ENCODE measurements at places on chromosomes 2 and 18.

- no peak for DNase-seq
Observed at GRCh38 chr2:130878316-130878715, 41.6 kb downstream of the ARHGEF4 start.

GRCh38 chr2:86087936-86088850 lies 17.5 kb downstream of the POLR1A start:
- DNase-seq = no peak

- no peak for DNase-seq
Observed at GRCh38 chr2:235857598-235857997, 310.6 kb downstream of the GBX2 start.

GRCh38 chr2:152175012-152175367 lies 573 bp downstream of the STAM2 start:
- DNase-seq = no peak

DNA sequence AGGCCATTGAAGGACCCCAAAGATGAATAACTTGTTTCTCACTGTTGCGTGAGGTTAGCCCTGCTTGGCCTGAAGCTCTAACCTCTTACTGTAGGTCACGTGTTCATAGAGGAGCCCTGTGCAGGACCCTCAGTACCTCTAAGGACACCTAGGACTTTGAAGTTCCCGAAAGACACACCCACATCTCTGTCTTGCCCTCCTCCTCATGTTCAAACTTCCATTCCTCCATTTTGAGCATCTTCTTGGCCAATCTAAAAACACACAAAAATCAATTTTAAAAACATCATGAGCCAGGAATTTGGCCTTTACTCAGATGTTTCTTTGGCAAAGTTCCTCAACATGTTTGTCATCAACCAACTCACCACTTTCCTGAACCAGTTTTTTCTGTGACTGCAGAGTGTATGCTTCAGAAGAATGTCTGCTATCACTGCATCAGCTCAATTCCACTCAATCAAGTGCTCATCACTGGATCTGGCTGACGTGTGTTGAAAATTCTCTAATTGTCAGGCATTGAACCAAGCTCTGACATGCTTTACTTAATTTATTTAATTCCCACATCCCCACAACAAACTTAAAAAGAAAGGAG lies 101.6 kb downstream of the AP1S3 start:
- DNase-seq = no peak

DNA sequence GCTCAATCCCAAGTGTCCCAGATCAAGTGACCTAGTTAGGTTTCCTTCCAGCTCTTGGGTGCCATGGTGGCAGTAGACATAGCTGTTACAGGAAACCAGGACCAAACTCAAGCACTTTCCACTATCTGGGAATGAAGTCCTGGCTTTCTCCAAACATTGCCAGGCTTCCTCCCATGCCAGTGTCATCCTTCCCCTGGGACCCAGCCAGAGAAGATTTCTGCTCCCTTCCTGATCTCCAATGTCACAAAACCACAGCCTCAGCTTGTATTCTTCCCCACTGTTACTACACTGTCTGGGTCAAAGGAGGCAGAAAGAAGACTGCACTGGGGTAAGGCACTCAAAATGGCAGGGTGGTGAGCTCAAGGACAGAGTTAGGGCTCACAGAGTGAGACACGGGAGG lies 347.1 kb downstream of the TNS1 start:
- no peak for DNase-seq

- no peak for DNase-seq
Observed at GRCh38 chr18:13257361-13257980, 38.9 kb downstream of the LDLRAD4 start.

GRCh38 chr2:172667581-172668325 lies 67.9 kb upstream of the RAPGEF4 start:
- DNase-seq = no peak

GRCh38 chr2:183998797-183999190 lies 599.5 kb upstream of the ZNF804A start:
- DNase-seq = no peak

- no peak for DNase-seq
Observed at GRCh38 chr2:22326250-22326649, 1058.7 kb upstream of the KLHL29 start.

DNA sequence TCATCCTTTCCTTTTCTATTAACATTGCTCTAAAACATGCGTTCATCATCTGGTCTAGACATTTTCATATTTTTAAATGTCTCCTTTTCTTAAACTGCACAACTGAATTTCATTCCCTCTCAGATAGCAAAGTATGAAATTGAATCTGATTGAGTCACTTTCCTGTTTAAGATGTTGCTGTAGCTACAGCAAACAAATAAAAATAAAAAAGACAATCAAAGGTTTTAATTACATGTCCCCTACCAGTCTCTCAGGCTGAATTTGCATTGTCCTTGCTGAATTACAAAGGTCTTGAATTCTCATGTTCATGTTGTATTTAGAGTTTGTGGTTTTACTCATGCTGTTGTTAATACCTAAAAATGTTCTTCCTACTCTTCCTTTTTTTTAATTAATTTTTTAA lies 537.9 kb upstream of the LRATD1 start:
- no peak for DNase-seq

GRCh38 chr2:216694082-216694825 lies 1.1 kb downstream of the IGFBP5 start:
- DNase-seq = no peak

DNA sequence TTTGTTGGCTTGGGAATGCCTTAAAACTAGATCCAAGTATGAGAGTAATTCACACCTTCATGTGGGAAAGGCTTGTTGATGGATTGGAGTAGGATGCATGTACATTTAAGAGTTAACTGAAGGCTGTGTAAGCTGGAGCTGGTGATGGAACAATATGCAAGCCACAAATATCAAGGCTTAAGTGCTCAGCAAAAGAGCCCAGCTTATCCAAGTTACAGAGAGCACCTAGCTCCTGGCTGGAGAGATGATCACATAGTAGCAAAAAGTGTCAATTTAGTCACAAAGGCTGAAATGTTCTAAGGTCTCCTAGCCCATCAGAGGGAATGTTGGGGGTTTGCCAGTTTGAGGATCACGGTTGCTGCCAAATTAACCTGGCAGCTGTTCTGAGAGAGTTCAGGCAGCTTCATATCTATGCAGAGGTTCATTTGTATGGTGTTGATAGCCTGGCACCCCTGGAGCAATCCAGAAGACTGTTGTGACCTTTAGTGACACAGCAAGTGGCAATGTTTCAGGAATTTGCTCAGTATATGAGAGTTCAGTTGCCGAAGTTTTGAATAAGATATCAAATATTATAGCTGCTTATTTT lies 228.2 kb downstream of the DOK6 start:
- DNase-seq = no peak

- DNase-seq = no peak
Observed at GRCh38 chr2:218086478-218086877, 17.4 kb downstream of the RUFY4 start.

GRCh38 chr2:26298638-26299393 lies 47.1 kb upstream of the SELENOI start:
- DNase-seq = no peak

DNA sequence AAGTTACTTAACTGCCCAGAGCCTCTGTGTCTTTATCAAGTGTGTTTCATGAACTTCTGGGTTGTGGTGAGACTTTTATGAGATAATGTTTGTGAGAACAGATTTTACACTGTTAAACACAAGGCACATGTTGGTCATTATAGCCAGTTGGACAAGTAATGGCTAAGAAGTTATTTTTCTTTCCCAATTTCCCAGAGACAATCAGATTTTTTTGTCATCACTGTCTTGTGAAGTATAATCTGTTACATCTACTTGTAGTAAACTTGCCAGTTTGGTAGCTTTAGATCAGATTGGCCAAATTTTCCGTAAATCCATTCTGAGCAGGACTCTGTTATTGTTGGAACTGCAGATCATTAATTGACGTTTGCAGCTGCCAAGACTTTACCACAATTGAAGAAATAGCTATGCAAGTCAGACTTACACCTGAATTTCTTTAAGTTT lies 838.8 kb downstream of the SLC4A3 start:
- no peak for DNase-seq

- DNase-seq = no peak
Observed at GRCh38 chr2:71813315-71813714, 334.3 kb downstream of the CYP26B1 start.

- no peak for DNase-seq
Observed at GRCh38 chr2:45105050-45105582, 95.9 kb upstream of the SIX2 start.

GRCh38 chr2:131140581-131140980 lies 35.4 kb downstream of the PLEKHB2 start:
- no peak for DNase-seq

GRCh38 chr2:109722026-109722425 lies 72.1 kb upstream of the RGPD5 start:
- no peak for DNase-seq

DNA sequence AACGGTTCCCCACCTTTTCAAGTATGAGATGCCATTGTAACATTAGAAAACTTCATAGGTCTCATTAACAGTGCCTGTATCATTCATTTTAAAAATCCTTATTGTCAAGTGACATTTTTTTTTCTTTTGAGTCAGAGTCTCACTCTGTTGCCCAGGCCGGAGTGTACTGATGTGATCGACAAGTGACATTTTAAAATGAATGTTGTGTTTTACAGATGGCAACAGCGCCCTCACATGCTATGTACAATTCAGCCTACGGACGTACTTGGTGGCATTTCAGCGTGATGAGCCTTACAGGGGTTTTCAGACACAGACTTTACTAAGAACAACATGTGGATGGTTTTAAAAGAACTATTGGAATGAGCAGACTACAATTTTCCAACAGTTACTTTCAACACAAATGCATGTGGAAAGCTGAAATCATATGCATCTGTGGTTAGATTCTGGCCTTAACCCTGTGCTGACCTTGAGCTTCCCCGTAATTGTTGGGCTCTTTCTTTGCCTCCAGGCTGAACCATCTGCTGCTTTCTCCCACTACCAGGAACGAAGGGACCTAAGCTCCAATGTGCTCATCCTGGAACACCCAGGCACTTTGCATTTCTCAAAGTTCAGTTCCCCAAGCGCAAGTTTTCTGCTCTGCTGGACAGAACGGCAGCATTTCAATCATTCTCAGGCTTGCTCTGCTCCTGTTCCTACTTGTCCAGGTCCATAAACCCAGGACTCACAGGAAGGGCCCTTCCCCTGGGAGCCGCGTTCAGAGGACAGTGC lies 119.9 kb upstream of the NDUFV2 start:
- DNase-seq = peak; percentile 51

DNA sequence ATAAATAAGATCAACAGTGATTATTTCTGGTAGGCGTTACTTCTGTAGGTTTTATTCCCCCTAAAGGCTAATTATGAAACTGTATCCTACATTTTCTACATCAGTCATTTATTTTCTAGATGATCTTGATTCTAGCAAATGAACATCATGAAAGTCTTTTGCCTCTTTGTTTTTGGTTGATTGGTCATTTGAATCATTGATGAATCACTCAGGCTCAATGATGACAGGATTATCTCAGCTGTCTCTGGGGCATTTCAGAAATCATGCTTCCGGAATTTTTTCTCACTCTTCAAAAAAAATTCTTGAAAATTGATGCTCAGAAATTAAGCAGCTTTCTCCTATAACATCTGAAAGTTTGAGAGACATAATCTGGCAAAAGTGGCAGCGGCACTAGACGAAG lies 298.9 kb upstream of the TCF4 start:
- DNase-seq = no peak

GRCh38 chr2:160168878-160169277 lies 31.2 kb downstream of the ITGB6 start:
- DNase-seq = no peak

DNA sequence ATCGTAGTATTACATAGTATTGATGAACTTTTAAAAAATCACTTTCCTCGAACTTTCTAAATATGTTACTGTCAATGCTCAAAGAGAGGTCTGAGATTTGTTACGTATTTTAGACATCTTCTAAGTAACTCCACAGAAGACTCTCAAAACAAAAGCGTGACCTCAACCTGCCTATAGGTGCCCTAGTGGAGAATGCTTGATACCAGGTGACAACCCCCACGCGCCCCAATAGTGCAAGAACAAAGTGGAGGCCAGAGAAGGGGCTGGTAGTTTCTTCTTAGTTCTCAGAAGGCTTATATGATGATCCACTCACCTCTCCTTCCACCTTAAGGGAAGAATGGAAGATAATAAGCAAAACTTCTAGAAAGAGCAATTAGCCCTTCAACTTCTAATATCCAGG lies 102.6 kb downstream of the ANKRD44 start:
- no peak for DNase-seq

DNA sequence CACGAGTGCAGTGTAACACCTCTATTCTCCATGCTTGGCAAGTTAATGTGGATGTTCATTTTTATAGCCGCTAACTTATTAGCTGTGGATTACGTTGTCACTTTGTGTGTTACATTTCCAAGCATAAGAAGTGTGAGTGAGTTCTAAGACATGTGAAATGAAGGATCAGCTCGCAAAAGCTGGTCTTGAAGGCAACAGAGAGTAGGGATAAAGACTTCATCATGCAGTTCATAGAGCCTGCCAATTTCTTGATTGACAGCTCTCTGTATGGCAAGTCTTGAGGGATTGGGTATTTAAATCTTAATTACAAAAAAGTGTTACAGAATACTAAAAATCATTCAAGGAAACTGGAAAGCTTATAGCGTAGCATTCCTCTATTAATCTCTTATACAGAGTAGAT lies 25.8 kb upstream of the DPP4 start:
- DNase-seq = no peak

DNA sequence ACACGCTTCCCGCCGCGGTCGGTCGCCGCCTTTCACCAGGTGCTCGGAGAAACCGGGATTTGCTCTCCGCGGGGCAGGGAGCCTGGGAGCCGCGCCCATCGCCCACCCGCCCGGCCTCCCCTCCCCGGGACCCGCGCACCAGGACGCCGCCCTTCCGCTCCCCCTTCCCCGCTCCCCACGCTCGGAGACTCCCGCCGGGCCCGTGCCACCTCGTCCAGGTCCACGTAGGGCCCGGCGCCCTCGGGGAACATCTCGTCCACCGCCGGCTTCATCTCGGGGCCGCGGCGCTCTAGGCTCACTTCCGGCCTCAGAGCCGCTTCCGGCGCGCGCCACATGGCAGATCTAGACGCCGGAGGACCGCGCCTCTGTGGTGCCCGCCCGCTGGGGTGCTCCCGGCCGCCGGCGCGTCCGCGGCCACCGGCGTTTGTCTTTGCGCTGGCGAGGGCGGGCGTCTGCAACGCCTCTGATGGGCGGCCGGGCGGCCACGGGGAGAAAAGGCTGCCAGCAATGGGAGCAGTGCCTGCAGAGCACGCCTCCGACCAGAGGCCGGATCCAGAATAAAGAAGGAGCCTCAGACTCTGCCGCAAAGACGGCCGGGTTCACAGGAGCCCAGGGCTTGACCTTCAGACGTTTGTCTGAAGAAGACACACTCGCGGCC lies at the start of gene COPS9:
Gene COPS9 (minus strand): TSS at position 293 of the 658 bp plus-strand sequence. CDS start 21 bp downstream, at position 272.
- peak; percentile 63 for DNase-seq

GRCh38 chr2:127932199-127932876 lies 46.6 kb upstream of the AMMECR1L start:
- DNase-seq = no peak

GRCh38 chr2:232447091-232447620 lies 8.8 kb upstream of the ALPI start:
- DNase-seq = no peak

All from Jurkat, Clone E6-1 (cell line).